Neuronal stem cell (in vitro differentiated cells): ENCODE measurements at places on chromosomes 5 and 9.

DNA sequence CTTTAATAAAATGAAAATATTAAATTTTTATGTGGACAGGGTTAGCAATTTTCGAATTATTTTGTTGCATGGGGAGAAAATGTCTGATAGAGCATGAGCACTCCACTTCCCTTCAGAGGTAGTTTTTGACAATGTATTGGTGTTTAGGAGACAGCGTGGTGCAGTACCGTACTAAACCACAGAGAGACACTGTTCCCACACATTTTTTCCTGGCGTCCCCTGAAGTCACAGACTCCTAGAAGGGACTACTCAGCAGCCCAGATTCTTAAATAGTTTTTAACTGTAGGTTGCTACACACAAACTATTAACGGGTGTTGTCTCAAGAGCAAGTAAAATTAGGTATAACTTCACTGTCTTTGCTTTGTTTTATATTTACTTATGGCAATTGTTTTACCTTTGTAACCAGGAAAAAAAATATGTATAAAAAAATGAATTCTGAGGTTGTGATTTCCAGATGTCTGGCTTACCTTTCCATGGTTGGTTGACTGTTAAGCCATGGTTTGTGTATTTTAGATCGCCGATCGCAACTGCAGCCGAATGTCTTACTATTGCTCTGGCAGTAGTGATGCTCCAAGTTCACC is 171.2 kb downstream of the DOCK8 start:
- peak; percentile 59 for DNase-seq

GRCh38 chr5:36392818-36393217 is 91.1 kb upstream of the RANBP3L start:
- no peak for DNase-seq

- peak; percentile 31 for DNase-seq
These were observed 51.0 kb downstream of the FKTN start for GRCh38 chr9:105608721-105609598.

GRCh38 chr9:113409883-113410206 is 630 bp downstream of the POLE3 start:
- no peak for DNase-seq

DNA sequence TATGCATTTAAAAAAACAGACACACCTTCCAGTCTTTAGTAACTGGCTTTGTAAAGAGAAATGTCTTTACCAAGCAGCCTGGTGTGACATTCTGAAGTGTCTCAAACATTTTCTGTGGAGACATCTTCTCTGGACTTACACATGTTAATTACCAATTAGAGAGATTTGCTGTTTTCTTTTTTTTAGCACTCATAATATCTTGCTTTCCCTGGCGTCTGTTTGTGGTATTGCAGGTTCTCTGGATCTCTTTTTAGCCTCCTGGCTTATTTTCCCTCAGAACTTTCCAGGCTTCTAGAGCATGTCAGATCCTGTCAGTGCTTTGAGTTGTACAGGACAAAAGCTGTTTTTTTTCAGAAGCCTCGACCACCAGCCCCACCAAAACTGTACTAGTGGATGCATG is 92.5 kb downstream of the MSX2 start:
- no peak for DNase-seq

DNA sequence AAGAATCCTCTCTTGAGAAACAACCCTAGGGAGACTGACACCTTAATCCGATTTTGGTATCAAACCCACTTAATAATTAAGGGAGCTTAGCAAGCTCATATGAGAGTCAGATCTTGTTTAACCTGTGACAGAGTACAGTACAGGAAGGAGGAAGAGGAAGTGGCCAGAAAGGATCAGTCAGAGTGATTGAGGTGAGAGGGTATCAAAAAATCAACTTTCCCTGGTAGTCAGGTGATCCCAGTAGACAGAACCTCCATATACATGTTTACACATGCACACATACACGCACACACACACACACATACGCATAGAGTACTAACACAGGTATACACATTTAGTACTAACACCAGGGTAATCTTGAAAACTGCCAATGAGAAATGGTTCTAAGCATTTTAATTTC is 56.8 kb downstream of the GLIS3 start:
- no peak for DNase-seq

GRCh38 chr5:102753889-102754766 is 977 bp upstream of the PAM start:
- peak; percentile 18 for DNase-seq

GRCh38 chr9:133258061-133259015 is 16.7 kb downstream of the ABO start:
- DNase-seq = no peak

GRCh38 chr5:8944005-8944404 is 601.9 kb downstream of the SEMA5A start:
- no peak for DNase-seq

GRCh38 chr9:35490155-35490909 is 421 bp downstream of the RUSC2 start:
- no peak for DNase-seq

- DNase-seq = no peak
These were observed 116.2 kb upstream of the TBCA start for GRCh38 chr5:77892061-77893010.

DNA sequence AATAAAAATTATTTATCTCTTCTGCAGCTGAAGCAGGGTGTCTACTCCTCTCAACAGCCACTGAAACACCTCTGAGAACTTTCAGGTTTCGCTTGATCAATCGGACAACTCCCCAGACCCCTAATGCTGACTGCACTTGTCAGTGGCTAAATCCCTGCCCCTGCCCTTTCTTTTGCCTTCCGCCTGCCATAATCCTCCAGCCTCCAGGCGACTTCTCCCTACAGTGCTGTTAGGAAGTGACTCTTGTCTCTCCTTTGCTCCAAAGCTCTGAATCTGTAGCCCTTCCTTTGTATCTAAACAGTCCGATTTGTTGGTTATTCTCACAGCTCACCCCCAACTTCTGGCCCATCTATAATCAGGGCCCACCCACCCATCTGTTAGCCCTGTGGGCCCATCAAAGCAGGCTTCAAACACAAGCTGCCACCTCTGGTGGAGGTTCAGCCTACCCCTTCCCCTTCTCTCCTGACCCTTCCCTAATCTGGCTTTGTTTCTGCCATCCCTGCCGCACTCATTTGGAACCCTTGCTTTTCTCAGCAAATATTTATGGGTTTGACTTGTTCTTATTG is 53.7 kb upstream of the IFNK start:
- no peak for DNase-seq

GRCh38 chr5:40043916-40044315 is 619.1 kb upstream of the DAB2 start:
- no peak for DNase-seq

GRCh38 chr5:112995764-112996618 is 19.4 kb downstream of the DCP2 start:
- peak; percentile 66 for DNase-seq

GRCh38 chr9:4237748-4238511 is 61.9 kb downstream of the GLIS3 start:
- DNase-seq = no peak

DNA sequence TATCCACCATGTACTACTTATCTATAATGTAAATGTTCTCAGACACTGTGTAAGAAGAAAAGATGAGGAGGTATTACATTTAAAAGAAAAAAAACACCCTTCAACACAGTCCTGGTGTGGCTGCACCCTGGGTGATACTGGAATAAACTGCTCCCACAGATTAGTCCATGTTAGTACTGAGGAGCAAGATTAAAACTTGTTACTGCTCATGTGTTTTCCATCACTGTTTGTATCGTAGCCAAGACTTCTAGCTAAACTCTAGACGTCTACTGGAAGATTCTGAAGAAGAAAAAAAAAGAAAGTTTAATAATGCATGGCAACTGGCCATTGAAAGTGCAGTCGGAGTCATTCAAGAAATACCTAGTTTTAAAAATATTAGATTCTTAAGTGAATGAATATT is at the start of gene ASPN:
Gene ASPN, minus strand, starts transcription at position 178 of the 400 bp plus-strand sequence.
- DNase-seq = no peak

DNA sequence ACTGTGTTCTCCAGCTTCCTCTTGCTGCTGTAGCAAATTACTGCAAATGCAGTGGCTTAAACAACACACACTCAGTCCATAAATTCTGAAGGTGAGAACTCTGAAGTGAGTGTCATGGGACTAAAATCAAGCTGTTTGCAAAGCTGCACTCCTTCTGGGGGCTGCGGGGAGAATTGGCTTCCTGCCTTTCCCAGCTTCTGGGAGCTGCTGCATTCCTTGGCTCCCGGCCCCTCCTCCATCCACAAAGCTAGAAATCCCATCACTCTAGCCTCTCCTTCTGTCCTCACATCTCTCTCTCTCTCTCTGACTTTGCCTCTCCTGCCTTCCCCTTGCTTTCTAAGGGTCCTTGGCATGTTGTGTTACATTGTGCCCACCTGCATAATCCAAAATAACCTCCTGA is 14.2 kb upstream of the MED10 start:
- DNase-seq = no peak

DNA sequence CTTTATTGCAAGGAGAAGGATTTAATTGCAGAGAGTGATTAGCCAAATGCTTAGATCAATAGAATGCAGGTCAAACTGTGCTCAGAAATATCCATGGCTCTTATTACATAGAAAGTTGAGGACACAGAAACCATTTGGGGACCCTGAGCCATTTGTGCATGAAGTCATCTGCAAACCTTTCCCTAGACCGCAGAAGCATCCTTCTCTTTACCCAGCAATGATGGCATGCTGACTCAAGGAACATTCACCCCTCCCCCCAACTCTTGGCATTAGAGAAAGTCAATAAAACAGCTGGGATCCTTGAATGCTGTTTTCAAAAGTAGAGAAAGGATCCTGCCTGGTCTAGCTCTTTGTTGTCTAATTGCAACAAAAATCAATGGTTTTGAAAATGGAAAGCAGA is 73.5 kb downstream of the PPP2R2B start:
- no peak for DNase-seq

- no peak for DNase-seq
These were observed 32.6 kb downstream of the WDR36 start for GRCh38 chr5:111124793-111125192.

- DNase-seq = no peak
These were observed 14.7 kb upstream of the OMD start for GRCh38 chr9:92438900-92439526.

DNA sequence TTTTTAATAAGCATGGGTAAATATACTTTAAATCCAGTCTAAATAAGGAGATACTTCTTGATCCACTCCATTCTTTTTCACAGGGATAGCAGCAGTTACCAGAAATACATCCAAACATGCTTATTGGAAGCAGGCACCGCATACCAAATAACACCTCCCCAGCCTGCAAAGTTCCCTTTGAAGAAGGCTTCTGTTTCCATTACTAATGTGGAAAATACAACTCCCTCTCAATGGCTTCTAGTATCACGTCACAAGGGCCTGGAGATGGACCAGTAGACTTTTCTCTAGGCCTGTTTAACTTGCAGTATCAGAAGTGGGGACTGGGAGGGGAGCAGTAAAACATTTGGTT is 20.8 kb downstream of the TMEM245 start:
- no peak for DNase-seq

- DNase-seq = peak; percentile 69
These were observed at the start of gene ADAM19 for GRCh38 chr5:157575381-157576020. Gene ADAM19, minus strand, starts transcription at chr5:157575775. Its CDS starts 79 bp downstream, at chr5:157575696.

- DNase-seq = peak; percentile 55
These were observed 95.8 kb downstream of the CFAP90 start for GRCh38 chr5:7754997-7755596.

DNA sequence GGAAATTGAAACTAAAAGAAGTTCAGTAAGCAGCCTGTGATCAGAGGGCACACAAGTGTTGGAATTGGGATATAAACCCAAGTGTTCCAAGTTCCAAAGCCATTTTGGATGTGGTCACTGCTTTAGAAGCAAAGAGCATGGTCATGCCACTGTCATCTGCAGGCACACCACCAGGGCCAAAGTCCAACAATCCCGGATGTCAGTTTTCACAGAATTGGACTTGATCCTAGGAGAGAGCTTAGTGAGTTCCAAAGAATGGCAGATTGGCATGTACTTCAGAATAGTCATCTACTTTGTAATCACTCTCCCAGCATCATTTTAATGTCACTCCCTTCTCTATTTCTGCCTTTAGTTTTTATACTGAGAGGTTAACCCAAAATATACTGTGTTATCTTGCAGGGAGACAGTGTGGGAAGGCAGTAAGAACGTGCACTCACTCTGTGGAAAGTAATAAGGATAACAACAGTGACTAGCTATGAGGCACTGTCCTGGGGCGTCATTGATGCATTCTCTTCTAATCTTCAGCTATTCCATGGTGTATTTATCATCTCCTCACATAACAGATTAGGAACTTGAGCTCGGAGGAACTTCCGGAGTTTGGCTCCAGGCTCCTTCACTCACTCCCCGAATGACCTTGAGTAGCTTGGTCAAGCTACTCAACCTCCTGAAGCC is 388.0 kb downstream of the ACTL7B start:
- no peak for DNase-seq

GRCh38 chr5:64166201-64166959 is 737 bp downstream of the RNF180 start:
- DNase-seq = peak; percentile 18

DNA sequence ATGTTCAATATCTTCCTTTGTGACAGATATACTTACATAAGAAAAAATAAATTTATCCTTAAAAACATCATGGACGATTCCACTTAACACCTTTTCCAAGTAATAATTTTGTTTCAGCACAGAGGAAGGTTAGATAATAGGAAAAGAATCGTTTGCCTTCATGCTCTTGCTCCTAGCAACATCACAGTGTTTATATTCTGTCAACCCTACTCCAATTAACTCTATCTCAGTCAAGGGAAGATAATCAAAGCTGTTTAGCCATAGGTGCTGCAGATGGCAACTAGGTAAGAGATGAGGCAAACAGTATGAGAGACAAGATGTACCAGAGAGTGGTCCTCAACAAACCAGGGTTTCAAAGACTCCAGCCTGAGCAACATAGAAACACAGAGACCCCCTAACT is 55.6 kb downstream of the UBAP2 start:
- no peak for DNase-seq

DNA sequence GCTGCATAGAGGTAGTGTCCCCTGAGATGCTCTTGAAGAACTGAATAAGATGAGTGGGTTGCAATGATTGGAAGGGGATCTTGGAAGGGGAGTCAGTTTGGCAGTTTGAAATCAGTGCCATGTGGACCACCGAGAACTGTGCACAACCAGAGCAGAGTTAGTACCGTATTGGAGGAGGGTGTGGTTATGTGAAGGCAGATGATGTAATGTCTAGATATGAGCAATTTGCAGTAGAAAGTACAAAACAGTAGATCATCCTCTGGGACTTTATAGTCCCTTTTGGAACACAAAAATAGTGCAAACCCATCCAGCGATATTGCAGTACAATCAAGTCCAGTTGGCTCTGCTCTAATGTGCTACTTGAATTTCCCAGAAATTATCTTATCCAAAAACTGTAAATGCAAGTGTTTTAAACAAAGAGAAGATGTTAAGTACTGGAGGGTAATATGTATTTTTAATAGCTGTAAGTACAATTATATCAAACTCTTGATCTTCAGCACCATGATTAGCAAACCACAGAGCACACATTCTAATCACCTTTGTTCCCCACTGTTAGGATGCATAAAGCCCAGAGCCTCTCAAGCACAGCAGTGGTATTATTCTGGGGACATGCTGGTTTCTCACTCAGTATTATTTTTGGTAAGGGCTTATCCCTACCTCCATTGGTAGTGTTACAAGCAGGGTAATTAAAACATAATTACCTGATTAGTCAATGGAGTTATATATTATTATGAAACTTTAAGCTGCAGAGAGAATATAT is 41.5 kb downstream of the MEGF10 start:
- no peak for DNase-seq

GRCh38 chr9:132877824-132878694 is at the start of gene AK8:
Gene AK8, minus strand, starts transcription at chr9:132878284. Its CDS starts 29 bp downstream, at chr9:132878255.
- peak; percentile 81 for DNase-seq

- no peak for DNase-seq
These were observed 138.4 kb downstream of the MAPKAP1 start for GRCh38 chr9:125568621-125569020.
